ENCODE measurements at places on chromosomes 5 and 9.

GRCh38 chr9:87343816-87344430 lies 153.7 kb upstream of the DAPK1 start:
- DNase-seq: no peak

DNA sequence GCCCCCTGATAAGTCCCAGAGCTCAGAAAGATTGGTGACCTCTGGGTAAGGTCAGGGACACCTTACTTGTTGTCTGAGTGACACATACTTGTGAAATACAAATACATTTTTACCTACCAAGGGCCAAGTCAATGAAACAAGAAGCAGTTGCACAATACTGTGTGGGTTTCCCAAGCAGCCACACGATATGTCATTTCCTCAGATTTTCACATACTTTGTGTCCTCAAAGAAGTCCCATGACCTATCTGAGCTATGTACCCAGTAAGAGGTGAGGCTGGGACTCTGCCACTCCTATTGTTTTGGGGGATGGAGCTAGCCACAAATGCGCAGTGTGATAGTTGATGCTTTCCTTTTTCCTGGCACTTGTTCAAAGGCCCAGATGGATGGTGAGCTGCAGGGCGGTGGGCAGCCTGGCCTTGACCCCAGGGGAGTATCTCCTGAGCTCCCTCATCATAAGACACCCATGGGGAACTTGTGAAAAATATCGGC lies 4.8 kb upstream of the SLC25A51 start:
- DNase-seq: no peak

DNA sequence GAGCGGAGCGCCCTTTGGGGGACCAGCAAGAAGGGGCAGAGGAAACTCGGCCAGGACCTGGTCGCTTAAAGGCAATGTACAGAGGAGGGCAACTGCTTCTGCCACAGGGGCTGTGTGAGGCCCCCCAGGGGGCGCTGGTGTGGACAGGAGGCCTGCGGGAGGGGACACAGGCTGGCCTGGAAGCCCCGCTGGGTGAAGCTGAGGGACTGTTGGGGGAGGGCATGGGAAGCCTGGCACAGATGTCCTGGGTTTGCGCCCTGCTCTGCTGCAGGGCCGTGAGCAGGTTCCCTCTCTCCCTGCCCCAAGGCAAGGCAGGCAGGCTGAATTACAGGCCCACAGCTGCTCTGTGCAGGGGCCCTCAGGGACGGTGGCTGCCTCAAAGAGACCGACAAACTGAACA lies 5.4 kb downstream of the MED22 start:
- no peak for DNase-seq

GRCh38 chr5:154986151-154986550 lies 27.4 kb upstream of the KIF4B start:
- no peak for DNase-seq

DNA sequence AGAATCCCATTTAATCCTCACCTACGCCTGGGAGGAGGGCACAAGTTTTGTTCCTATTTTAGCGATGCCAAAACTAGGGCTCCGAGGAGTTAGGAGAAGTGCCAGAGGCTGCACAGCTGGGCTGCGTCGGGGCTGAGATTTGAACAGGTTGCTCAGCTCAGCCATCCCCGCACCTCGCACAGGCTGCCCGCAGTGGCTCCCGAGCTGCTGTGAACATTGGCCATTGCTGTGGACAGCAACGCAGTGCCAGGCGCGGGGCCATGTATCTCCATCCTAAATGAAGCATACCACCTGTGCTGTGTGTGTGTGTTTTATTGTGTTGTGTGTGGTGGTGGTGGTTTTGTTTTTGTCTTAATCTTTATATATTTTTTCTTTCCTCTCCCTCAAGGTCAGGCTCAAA lies 52.0 kb downstream of the AK8 start:
- DNase-seq: no peak

DNA sequence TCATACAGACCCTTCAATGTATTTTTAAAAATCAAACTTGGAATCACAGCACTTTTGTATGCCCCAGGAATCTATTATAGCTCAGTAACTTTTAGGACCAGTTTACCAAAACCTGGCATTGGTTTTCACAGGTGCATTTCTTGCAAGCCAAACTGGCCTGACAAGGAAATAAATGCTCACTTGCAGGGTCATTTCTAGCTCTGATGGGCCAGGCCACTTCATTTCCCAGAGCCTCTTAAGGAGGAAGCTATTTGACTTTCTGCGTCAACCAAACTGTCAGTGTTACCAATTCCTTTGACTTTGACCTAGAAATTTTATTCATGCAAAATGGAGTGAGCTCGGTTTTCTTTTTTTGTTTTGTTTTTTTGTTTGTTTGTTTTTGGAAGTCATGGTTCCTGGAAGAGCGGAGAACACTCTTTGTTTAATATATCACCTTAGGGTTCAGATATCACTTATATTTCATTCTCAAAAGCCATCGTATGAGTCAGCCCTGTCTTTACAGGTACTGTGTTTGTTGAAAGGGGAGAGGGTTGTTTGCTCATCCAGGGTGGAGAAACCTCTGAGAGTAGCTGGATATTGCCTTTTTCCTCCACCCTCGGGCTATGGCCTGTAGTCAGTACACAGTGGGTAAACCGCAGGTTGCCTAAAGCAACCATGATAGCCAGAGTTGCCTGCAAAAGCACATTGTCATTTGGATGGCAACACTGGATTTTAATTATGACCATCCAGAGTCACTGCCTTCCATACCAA lies 58.9 kb downstream of the GNA14 start:
- no peak for DNase-seq

DNA sequence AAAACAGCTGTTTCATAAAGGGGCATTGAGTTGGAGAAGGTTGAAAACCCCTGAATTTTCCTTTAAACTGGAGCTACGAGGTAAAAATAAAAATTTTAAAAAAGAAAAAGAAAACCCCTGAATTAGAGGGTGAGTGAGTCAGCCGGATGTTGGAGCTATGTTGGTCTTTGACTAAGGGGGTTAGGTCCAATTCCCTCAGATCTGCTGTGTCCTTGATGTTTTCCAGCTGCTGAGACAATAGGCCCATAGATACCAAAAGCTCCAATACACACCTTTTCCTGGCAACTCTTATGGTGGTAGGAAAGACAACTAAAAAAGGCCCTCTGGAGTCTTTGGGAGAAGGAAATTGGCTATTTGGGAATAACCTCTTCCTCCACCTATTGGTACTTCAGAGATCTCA lies 79.4 kb upstream of the SAP30L start:
- no peak for DNase-seq

GRCh38 chr5:108945094-108945493 lies 197.4 kb downstream of the FER start:
- no peak for DNase-seq

DNA sequence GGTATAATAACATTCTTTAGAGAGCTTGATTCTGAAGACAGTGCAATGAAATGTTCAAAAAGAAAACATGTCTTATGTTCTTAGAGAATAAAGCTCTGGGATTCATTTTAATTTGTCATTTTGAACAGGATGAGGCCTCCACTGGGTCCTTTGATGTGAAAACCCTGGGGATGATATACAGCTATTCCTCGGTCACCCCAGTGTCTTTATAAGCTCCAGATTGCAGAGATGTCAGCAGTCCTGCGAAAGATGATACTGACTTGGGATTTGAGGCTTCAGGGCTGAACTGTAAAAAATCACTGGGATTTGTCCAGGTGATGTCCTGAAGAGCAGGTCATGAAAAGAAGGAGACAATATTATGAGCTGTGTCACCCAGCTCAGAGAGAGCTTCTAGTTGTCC lies 529.7 kb upstream of the ZNF608 start:
- no peak for DNase-seq

DNA sequence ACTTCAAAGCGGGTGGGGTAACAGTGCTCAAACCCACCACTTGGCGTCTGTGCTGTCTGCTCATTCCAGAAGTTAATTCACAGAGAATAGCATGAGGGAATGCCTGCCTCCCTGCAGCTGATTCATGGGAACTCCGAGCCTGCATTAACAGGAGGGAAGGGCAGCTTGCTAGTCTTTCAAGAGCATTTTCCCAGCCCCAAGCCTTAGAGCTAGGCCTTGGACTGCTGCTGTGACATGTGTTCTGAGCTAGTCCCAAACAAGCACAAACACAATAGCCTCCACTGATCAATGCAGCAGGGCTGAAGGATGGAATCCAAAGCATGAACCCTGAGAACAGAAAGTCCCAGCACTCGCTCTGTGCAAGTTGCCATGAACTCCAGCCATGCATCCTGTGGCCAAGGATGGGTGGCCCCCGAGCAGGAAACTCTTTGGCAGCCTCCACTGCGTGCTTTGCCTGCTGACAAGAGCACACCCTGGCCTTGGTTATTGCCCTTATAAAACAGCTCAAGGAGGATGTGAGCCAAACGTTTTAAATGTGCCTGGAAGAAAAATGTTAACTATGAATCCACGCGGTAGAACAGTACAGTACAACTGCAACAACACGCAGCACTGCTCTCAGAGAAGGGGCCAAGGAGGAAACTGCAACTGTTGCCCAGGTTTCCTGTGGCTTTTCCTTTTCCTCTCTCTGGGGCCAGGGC lies 653.1 kb upstream of the KLF4 start:
- DNase-seq: no peak

DNA sequence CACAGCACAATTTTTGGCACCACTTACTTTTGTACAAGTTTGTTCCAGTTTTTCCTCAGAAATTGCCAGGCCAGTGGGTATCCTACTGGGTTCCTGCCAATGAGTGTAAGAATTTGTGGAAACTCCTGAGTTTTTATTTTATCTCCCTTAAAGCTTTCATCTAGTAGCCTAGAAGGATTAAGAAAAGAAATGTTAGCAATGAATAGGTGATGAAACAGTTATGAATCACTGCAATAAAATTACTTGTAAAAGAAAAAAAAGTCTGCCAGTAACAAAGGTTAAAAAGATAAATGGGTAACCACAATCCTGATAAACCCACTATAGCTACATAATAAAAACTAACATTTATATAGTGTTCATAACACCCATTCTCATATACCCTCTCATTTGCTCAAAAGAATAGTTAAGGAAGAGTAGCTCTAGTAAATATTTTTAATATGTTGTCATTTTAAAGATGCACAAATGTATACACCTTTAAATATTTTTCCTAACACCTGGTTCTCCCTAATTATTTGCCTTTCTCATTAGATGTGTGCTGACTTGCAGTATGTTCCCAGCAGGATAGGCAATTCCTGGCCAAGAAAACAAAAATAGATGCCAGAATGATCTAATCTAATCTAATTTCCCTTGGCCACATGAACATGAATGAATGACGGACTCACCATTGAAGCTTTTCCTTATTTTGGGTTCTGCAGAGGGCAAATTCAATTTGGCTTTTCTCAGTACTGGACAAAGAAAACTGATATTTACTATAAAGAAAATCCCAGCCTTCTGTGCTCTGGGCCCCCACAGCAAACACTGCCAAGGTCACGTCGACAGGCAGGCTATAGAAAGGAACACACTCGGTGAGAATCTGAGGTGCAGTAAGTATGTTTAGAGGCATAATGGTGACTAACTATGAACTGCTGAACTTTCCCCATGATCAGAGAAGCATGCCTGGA lies 26.4 kb downstream of the ERAP1 start:
- DNase-seq: no peak

GRCh38 chr9:128051932-128052709 lies 15.0 kb downstream of the NAIF1 start:
- no peak for DNase-seq

GRCh38 chr9:111917201-111917600 lies 20.6 kb downstream of the UGCG start:
- no peak for DNase-seq

- DNase-seq: no peak
These were observed 280.4 kb downstream of the PBX3 start for GRCh38 chr9:126027566-126027965.

DNA sequence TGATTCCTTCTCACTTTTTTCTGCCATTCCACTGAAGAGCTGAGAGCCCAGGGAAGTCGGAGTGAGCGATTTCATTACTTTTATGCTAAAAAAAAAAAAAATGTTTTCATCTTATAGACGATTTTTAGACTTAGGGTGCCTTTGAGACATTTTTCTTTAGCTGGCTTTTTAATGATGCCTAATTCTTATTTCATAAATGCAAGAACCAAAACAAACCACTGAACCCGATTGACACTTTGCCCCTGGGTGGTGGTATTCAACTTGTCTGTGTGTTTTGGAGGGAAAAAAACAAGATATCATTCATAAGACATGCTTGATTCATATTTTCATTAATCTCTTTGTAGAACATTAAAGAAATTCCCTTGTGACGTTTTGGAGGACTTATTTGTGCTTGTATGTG lies 2.4 kb downstream of the TLE4 start:
- DNase-seq: no peak

Measured in stimulated activated naive CD8-positive, alpha-beta T cell treated with anti-CD3 and anti-CD28 coated beads, Interleukin-15, amount 100 ng/mL, for 72 hours (primary cell).